CMK (cell line): ENCODE measurements at places on chromosomes 16 and 17.

DNA sequence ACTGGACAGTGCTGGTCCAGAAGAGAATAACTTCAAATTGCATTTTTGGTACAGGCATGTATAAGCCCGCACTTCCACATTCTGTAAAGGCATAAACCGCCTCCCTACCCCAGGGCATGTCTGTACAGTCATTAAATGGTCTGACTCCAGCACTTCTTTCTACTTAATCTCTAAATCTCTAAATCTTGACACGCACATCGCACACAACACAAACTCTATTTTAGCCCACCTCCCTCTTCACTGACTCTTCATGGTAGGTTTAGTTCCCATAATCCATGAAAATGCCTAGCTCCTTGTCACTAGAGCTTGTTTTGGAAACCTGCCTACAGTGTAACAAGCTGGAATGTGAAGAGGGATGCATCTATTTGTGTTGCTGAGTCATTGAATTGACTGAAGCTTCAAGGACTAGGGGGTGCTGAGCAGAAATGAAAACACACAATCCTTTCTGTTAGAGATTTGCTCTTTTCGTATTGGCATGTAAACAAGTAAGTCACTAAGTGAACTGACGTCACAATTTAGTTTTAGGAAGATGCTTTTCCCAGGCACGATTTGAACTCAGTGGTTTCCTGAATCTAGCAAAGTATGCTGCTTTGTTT, 1.6 kb upstream of the DUSP14 start:
- no peak for DNase-seq

GRCh38 chr16:8874388-8874787, 5.6 kb upstream of the CARHSP1 start:
- DNase-seq = no peak

GRCh38 chr16:46894036-46894672, 10.0 kb downstream of the GPT2 start:
- DNase-seq = no peak

- no peak for DNase-seq
Measured at GRCh38 chr16:48635199-48635718, 25.3 kb upstream of the N4BP1 start.

DNA sequence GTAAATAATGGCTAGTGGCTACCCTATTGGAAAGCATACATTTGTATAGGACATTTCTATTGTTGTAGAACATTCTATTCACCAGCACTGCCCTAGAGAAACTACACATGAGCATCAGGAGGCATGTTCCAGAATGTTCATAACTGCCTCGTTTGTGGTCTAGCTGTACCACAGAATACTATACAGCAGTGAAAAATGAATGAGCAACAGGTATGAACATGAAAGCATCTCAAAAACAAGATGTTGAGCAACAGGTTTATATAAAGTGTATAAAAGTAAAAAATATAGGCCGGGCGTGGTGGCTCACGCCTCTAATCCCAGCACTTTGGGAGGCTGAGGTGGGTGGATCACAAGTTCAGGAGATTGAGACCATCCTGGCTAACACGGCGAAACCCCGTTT, 91.7 kb downstream of the BMERB1 start:
- DNase-seq = no peak

DNA sequence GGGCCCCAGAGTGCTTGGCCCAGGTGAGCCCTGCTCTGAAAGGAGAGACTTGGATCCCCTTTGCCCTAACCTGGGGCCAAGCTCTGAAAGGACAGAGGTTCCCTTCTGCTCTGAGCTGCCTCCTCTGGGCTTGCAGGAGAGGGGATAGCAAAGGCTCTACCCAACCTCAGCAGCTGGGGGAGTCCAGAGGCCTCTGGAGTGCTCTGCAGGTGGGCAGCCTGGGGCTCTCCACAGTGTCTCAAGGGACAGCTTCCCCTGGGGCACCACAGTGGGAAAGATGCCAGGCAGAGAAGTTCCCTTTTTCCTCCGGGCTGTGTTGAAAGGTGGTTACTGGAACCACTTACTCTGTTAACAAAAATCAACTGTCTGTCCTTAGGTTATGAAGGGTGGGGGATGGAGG, 48.2 kb upstream of the MGAT5B start:
- DNase-seq = no peak

DNA sequence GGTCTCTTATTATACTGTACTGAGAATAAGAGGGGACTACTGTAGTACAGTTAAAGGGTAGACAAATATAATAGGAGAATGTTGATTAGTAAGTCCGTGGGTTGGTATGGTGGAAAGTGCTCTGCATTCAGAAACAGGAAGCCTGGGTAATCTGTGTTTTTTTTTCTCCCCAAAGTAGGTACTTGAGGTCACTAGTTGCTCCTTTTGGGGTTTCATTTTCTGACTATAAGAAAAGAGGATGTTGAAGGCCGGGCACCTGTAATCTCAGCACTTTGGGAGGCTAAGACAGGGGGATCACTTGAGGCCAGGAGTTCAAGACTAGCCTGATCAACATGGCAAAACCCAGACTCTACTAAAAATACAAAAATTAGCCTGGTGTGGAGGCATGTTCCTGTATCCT, 42.0 kb upstream of the MMD start:
- no peak for DNase-seq

GRCh38 chr16:28011971-28012445, 51.5 kb downstream of the GSG1L start:
- DNase-seq = no peak

- DNase-seq = no peak
Measured at GRCh38 chr16:30525844-30526136, 576 bp downstream of the ZNF768 start.

DNA sequence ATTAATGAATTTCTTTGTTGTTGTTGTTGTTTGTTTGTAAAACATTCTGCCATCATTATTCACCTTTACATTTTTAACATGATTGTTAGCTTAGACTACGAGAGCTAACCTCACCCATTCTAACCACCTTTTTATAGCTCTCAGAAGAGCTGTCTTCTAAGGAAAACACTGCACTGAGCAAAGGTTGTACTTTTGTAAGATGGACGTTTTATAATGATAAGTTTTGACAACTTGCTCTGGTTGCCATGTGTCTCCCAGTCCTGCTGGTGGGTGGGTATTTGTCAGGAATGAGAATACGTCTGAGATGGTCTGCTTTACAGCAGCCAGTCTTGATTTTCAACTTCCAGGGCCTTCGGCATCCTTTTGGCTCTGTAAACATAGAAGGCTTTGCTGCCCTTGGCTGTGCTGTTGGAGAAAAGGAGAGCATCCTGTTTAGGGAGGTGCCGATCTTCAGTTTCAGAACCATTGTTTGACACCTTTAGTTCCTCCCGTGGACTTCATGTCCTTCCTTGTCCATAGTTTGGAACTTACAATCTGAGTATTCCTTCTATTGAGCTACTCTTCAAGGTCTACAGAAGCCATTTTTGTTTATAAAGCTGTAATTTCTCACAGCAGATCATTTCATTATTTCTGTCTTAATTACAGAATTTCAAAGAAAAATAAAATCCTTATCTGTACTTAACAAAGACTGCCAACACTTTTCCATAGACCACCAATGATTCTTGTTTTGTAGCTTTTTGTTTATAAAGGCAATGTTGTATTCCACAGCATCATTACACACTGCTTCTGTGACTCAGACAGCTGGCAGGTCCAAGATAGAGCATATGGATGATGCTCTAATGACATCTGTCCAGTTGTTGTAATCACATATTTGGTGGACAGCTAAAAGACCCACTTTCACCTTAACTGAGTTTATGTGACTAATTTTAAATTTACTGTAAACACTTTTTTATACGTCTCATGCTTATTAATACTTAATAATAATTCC, 270.1 kb upstream of the TBX2 start:
- no peak for DNase-seq

- no peak for DNase-seq
Measured at GRCh38 chr17:7217113-7217987, 2.3 kb downstream of the DLG4 start.

DNA sequence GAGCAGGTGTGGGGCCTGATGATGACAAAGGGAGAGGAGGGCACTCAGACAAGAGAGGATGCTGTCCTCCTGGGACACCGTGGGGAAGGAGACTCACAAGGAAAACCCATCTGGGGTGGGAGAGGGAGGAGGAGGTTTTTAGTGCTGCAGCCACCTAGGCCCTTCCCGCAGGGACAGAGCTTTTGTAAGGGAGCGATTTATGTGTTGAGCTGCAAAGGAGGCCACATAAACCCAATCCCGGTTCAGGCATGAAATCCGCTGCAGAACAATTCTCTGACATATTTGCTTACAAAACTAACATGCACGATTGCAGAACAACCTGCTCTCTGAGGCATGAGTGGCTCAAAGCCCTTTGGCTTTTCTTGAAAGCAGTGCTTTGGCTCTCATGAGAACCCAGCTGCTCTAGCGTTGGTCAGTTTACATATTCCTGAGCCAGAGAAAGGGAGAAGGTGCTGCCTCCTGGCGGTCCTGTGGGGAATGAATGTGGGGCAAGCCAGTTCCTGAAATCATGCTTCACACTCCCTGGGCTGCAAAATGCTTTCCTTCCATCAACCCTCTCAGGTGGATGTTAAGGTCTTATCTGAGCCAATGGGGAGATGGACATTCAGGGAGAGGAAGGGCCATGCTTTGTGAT, 122.4 kb upstream of the NLRP1 start:
- no peak for DNase-seq

- DNase-seq = no peak
Measured at GRCh38 chr17:31824766-31825360, 34.2 kb downstream of the COPRS start.

DNA sequence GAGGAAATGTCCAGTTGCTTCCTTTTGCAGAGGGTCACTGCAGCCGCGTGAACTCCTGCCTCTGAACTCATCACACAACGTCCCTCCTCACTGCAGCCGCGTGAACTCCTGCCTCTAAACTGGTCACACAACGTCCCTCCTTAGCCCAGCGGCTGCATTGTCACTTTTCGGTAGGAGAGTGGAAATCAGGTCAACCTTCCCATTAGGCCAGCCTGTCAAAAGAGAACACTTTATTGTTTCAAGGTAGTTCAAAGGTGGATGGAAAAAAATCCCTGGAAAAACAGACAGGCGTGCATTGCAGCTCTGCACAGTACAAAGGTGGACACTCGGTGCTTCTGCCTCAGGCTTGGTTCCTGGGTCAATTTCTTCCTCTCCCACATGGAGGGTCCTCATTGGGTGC, 280.2 kb downstream of the FOXL1 start:
- no peak for DNase-seq

DNA sequence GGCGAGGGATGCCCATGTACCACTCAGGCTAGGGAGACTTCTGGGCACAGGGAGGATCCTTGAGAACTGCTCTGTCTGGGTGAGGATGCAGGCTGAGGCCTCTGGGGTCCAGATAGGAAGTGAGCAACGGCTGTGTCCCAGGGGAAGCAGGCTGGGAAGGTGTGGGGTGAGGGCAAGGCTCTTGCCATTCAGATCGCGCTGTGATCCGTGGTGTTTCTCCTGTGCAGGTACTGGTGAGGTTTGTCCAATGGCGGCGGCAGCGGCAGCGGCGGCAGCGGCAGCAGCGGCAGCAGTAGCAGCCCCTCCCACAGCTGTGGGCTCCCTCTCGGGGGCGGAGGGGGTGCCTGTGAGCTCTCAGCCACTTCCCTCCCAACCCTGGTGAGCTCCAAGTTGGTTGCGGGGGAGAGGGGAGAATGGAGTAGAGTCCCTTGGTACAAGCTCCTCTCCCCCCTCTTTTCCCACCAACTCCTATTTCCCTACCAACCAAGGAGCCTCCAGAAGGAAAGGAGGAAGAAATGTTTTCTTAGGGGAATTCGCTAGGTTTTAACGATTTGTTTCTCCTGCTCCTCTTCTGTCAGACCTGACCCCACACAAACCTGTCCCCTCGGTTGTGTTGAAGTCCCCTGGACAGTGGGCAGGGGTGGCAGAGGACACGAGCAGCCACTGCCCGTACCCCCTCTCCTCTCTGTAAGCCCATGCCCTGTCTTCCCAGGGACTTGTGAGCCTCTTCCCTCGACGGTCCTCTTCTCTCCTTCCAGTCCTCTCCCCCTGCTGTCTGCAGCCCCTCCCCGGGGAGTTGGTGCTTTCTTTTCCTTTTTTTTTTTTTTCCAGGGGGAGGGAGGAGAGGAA, 1.9 kb upstream of the PRRT2 start:
- no peak for DNase-seq

GRCh38 chr17:3506054-3506453, 30.3 kb downstream of the ASPA start:
- DNase-seq = no peak

- no peak for DNase-seq
Measured at GRCh38 chr16:54062361-54063278, 224.0 kb downstream of the IRX3 start.
